ENCODE measurements at places on chromosomes 2 and 18.

- DNase-seq: no peak
These were observed 3.1 kb upstream of the CIB4 start for GRCh38 chr2:26644188-26644835.

DNA sequence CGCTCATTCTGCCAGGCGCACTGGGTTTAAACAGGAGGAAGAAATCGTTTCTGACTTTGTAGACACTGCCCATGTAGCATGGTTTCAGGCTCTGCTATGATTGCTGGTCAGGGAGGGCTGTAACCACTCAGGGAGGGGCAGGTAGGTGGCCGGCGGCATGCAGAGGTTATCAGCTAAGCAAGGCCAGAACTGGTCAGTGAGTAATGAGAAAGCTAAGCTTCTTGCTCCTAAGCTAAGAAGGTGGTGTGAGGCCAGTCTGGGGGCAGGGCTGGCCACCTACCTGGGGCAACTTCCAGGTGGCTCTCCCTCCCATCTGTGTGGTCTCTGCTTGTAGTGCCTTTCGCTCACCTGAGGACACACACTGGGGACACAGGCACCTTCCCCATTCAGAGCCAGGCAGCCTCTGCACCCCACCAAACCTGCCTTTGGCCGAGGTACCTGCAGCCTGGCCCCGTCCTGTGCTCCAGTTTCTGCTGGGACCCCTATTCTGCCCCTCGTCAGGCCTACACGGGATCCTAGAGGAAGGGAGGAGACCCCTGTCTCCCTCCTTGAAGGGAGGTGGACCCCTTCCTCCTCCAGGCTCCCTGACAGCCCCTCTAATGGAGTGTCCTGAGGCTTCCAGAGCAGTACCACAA, 195.9 kb downstream of the SEPTIN10 start:
- no peak for DNase-seq

- no peak for DNase-seq
These were observed 55.3 kb downstream of the EDAR start for GRCh38 chr2:108933691-108934117.

DNA sequence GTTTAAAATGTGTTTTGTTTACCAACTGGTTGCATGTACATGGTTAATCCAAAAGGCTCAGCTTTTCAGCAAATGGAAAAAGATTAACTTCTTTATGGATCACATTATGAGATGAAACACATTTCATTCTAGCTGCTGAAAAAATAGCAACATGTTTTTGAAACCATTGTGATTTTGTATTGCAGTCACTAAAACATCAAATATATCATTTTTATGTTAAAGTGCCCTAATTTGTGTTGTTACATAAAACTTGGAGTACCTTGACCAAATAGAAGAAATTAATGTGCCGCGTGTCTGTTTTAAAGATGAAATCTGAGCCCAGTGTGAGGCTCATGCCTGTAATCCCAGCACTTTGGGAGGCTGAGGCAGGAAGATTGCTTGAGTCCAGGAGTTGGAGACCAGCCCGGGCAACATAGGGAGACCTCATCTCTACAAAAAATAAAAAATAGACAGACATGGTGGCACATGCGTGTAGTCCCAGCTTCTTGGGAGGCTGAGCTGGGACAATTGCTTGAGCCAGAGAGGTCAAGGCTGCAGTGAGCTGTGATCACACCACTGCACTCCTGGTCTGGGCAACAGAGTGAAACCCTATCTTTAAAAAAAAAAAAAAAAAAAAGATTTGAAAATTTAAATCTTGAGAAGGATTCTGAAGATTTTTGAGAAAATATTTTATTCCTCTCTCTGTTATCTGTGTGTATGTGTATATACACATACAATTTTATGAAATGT, 96.6 kb downstream of the FMNL2 start:
- no peak for DNase-seq

DNA sequence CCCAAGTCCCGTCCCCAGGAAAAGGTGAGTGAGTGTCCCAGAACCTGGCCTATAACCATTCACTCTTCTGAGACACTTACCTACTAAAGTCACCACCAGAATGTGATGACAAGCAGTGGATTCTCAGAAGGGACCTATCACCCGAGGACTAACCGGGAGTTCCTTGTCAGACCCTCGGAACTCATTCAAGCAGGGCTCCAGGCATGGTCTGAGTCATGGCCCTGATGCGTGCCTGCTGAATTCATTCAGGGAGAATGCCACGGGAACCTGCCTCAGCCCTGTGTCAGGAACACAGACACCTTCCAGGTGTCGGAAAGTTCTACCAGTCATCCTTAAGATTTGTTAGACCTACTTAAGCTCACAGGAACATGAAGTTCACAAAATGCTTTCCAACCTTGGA, 29.8 kb downstream of the ALPK2 start:
- no peak for DNase-seq

- no peak for DNase-seq
These were observed 286.8 kb upstream of the RAB12 start for GRCh38 chr18:8322486-8322885.

GRCh38 chr18:2912357-2913299, 65.8 kb downstream of the EMILIN2 start:
- DNase-seq: no peak

DNA sequence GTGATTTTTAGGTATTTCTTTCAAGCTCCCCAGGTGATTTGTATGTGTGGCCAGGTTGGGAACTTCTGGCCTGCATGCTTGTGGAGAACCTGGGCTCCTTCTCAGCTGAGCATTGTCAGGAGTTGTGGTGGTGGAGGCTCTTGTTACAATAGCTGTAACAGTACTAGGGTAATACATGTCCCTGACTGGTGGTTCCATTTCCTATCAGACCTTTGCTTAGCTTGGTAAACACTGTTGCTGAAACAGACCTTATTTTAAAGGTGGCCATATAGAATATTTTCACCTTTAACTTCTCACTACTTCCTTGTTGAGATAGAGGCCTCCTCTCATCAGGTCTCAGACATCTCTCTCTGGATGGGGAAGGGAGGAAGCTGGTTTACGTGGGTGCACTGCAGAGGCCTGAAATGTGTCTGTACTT, 79.2 kb downstream of the SETBP1 start:
- DNase-seq: no peak

DNA sequence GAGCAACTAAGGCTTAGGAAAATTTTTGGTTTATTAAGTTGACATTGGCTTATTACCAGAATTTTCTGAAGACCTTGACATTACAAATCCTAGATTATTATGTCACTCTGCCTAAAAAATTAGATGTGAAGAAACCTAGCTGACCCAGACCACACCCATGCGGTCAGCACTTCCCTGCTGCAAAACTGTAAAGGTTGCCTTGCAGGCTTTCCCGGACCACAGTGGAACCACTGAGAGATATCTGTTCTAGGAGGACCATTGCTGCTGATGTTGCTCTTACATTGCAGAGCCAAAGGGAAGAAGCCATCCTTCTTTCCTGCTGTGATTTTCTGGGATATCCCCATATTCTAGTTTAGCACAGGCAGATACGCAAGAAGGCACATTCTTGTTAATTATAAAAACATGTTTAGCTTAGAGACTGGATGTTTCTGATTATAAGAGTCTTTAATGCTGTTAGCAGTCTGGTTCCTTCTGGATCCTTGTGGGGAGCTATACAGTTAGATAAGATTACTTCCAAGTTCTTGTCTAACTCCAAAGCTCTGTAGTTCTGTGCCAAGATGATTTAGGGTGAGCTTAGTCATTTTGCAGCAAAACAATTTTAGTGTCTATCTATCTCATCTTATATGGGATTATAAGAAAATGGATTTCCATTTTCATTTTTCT, 70.2 kb downstream of the AOX1 start:
- DNase-seq: no peak

DNA sequence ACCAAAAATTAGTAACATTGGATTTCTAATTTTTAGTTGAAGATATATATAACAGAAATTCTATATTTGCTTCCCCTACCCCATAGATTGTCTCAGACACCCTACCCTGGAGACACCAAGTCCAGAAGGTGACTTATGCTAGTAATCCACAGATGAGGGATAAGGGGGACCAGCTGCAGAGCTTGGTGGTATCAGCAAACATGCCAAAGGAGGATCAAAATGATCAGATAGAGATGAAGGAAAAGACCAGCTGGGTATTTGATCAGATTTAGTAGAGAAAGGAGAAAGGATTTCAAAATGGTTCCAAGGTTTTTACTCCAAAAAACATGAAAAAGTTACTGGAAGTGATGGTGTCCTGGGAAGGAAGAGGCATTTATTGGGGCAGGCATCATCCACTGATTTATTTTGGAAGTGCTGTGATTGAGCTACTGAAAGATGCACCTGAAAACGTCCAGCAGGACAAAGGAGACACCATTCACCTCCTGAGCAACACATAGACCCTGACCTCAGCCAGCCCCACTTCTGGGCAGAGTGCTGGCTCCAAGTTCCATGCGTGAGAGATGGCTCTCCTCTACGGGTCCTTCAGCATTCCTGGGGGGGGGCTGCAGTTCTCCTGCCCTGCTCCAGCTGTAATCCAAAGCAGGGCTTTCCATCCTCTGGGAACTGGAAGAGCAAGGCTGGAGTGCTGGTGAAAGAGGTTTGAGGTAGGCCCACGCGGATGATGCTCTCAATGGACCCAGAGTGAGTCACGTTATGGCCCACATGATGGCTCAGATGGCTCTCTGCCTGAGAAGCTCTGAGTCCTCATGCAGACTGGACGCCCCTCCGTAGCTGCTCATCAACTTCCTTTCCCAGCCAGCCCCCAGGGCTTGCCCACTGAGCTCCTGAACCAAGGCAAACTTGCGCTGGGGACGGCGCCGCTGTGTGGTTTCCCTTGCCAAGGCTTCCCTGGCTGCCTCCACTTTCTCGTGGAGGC, 3.7 kb upstream of the LRRFIP1 start:
- DNase-seq: no peak

GRCh38 chr2:226845386-226846116, 9.7 kb downstream of the RHBDD1 start:
- DNase-seq: no peak

GRCh38 chr18:9726936-9727335, 18.8 kb downstream of the RAB31 start:
- no peak for DNase-seq

- no peak for DNase-seq
These were observed 94.9 kb downstream of the SLC4A3 start for GRCh38 chr2:219722276-219722879.

GRCh38 chr18:10424585-10425307, 29.7 kb upstream of the APCDD1 start:
- no peak for DNase-seq

DNA sequence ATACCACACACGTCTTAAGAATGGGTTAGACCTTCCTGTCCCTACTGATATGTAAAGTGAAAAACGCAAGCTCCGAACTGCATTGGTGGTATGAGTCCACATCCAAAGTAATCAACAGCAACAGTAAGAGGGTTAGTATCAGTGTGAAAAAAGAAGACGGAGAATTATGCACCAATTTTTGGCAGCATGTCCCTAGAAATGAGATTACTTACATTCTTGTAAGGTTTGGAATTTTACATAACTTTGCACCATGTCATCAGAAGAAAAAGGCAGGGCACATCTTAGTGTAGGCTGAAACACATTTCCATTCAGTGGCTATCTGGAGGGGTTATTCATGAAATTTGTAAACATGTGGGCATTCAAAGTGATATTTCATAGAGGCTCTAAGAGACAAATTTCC, 88.2 kb downstream of the LONRF2 start:
- no peak for DNase-seq

- DNase-seq: no peak
These were observed 23.5 kb downstream of the PTGR3 start for GRCh38 chr18:75185460-75185859.

DNA sequence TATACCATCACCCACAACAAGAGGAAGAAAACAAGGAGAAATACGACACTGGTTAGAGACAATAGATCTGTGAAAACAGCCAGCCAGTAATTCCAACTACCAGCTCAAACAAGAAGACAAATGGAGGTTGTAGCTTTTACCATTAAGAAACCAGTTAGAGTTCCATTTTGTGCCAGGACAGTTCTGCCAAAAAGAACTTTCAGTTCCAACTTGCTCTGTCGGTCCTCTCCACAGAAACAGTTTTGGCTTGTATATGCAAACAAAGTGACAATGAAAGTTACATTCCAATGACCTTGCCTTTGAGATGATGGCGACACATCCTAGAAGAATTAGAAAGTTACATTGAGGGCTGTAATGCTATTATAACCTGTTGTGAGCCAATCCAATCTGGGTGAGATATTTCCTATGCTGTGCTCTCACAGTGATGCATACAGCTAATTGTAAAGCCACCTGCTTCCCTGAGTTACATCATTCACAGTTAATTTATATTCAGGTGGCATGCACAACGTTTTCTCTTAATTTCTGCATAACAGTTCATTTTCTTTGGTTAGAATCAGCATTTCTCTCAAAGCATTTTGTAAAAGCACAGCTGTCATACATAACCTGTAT, 1378.4 kb upstream of the PIK3C3 start:
- no peak for DNase-seq

DNA sequence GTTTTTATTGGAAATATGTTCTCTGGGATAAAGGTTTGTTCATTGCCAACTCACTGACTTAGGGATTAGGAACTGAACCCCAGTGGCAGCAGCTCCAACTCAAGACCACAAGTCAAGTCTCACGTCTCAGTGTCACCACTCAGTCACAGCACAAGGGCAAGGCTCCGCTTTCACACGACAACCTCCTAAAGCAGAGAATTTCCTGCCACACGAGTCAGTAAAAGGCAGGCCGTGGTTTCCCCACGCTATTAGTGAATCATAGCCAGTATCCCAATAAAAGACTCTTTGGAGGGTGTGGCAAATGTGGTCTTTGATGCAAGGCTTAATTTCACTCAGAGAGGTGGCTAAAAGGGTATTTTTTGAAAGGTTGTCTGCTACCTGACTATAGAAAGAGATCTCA, 57.6 kb downstream of the PIEZO2 start:
- DNase-seq: no peak

- no peak for DNase-seq
These were observed 79.2 kb downstream of the ASB1 start for GRCh38 chr2:238505892-238506280.

DNA sequence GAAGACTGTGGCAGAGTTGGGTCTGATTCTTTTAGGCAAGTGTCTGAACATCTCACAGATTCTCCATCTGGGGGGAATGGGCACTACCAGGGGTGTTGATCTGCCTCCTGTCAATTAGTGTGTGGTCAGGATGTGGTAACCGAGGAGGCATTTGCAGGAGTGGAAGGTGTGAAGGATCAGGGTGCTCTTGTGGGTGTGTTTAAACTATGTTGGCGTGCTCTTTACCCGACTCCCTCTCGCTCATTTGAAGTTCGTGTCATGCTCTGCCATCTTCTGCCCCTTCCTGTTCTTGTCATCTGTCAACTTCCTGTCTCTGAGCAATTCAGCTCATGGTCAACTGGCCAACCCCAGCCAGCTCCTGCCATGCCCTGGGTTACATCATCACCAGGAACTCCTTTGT, 107.9 kb downstream of the RTN4 start:
- no peak for DNase-seq

- no peak for DNase-seq
These were observed 1081.2 kb downstream of the SOCS6 start for GRCh38 chr18:71370095-71370494.

DNA sequence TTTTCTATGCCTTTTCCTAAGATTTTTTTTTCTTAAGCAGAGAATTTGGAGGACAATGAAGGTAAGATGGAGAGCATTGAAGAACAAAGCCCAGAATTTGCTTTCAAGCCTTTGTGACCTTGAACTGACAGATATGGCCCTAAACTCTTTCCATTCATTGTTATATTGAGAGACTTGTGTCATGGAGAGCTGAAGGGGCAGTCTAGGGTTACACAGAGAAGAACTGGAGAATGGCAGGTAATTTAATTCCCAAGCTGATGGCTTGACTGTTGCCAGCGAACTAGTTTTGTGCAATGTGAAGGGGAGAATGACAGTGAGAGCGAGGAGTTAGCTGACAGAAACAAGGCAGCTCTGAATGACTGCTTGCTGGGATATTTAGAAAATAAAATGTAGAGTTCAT, 1344.2 kb downstream of the LRP1B start:
- no peak for DNase-seq

GRCh38 chr2:208545403-208546042, 138.9 kb downstream of the PTH2R start:
- no peak for DNase-seq

All from effector memory CD4-positive, alpha-beta T cell (primary cell).